Testis (tissue), 5 donors: ENCODE measurements at places on chromosomes 7 and 10. TPM values are rescaled to one million over a fixed set of nuclear protein-coding genes. Genes with fewer than 3 reads are reported as not detected.

Gene HOXA3
- 2.4 TPM for total RNA-seq

Gene MOGAT3
- total RNA-seq: not detected

Gene BTBD16
- total RNA-seq: 5.3 TPM

Gene AKR1D1
- 0.87 TPM for total RNA-seq

Gene RPEL1
- total RNA-seq: not detected
